ENCODE measurements at places on chromosomes 16 and 17. TPM values are rescaled to one million over a fixed set of nuclear protein-coding genes. Genes with fewer than 3 reads are reported as not detected.

- DNase-seq, result no peak
Measured at GRCh38 chr17:81412490-81413093, 17.3 kb downstream of the BAHCC1 start.

DNA sequence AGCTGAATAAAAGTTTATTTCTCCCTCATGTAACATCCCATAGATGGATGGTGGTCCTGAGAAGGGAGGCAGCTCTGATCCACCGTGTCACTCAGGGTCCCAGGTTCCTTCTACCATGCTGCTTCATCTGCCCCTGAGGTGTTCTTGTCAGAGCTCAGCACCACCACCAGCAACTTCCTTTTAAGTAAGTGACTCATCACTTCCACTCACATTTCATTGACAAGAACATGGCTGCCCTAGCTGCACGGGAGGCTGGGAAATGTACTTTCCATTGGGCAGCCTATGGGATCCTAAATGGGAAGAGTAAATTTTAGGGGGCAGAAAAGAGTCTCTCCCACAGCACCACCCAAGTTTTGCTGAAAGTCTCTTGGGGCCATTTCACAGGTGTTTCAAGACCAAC, 134.7 kb downstream of the USP31 start:
- DNase-seq, result no peak

DNA sequence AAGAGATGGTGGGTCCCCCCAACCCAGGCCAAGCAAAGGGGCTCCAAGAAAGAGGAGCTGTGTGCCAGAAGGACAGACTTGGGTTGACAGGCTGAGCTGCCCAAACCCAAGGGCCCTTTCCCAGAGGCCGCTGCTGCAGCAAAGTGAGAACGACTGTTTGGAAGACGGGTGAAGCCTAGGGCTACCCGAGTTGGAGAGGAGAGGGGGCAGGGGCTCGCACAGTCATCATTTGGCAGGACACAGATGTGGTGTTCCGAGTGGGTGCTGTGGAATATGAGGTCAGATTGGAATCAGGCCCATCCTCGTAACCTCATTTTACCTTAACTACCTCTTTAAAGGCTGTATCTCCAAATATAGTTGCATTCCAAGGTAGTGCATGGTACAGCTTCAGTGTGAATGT, 5.3 kb upstream of the MFAP4 start:
- DNase-seq, result no peak

DNA sequence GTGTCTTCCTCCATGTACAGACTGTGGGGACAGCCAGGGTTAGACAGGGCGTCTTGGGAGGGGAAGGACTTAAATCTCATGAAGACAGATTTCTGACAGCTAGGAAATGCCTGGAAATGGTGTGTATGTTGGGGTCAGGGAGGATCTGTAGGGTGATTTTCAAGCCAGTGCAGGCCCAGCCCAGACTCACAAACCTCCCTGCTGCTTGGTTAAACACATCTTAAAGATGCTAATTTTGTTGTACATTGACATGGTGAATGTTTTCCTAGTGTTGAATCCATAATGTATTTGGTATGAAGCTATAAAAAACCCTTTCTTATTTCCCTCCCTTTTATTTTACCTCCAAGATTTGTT, 238.3 kb downstream of the CCDC182 start:
- DNase-seq, result no peak

- DNase-seq, result no peak
Measured at GRCh38 chr17:65690626-65691310, 129.3 kb upstream of the AXIN2 start.

- DNase-seq, result no peak
Measured at GRCh38 chr16:64352246-64352645, 769.6 kb downstream of the CDH11 start.

GRCh38 chr17:5784791-5785190, 200.5 kb upstream of the NLRP1 start:
- DNase-seq, result no peak

GRCh38 chr16:85710732-85711131, 22.0 kb upstream of the GINS2 start:
- DNase-seq, result no peak

- DNase-seq, result peak; percentile 77
Measured at GRCh38 chr17:67280279-67280678, 35.3 kb upstream of the HELZ start.

GRCh38 chr17:51035431-51035830, 85.2 kb downstream of the SPAG9 start:
- no peak for DNase-seq

DNA sequence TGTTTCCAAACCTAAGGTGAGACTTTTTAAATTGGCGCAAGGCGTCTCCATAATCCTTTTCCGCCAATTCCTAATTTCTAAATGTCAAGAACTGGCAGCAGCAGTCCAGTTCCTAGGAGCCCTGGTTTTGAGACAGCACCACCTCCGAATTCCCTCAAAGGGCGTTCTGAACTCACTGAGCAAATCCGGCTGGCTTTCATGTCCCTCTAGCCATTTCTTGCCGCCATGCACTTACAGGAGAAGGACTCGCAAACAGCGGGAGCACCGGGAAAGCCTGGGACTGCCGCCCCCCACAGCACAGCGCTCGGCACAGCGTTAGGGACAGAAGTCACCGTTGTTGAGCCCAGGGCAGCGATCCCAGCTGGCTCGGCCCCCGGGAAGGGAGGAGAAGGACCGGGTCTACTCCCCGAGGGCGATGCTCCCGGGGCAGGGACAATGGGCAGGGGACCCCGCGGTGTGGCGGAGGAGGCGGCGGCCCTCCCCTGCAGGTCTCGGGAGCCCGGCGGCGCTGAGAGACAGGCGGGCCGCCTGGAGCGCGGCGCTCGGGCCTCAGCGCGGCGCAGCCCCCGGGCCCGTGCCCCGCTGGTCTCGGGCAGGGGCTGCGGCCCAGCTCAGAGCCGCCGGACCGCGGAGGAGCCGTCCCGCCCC, 545 bp downstream of the ARHGAP17 start:
- peak; percentile 44 for DNase-seq

DNA sequence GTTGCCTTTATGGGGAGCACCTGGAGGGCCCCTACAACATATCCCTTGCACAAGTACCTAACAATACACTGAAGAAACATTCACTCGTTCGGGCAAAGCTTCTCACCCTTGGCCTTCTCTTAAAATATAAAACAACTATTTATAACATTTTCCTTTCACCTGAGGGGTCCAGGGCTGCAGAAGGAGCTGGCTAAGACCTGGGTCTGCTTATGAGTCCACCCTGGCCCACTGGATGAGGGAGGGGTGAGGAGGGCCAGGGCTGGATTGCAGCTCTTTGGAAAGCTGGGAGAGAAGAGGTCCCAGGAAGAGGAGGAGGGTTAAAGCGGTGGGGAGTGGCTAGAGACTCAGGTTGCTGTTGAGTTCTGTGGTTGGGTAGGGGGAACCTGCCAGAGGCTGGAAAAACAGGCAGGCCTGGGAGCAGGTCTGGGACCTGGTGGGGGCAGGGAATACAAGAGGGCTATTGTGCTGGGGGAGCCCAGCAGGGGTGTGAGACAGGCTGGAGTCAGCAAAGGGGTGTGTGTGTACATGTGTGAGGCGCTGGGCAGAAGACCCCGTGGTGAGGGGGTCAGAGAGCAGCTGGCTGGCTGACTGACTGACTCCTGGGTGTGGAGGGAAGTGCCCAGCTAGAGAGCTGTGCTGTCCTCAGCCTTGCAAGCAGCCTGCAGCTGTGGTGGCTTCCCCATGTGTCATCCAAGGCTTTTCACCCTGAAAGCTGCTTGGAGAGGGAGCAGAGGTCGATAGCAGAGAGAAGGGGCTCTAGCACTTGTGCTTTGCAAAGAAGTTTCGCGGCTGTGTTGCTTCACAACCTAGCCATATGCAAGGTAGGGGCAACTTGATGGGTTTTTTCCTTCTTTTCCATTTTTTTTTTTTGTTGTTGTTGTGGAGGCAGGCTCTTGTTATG, 10.2 kb upstream of the MRC2 start:
- no peak for DNase-seq

GRCh38 chr17:61216066-61216465, 183.6 kb upstream of the TBX2 start:
- DNase-seq, result no peak

DNA sequence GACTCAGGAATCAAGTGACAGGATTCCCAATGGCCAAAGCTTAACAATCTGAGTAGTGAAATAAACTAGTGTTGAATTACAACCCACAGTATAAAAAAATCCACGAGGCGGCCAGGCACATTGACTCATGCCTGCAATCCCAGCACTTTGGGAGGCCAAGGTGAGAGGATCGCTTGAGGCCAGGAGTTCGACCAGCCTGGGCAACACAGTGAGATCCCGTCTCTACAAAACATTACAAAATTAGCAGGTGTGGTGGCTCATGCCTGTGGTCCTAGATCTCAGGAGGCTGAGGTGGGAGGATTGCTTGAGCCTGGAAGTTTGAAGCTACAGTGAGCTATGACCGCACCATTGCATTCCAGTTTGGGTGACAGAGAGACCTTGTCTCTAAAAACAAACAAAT, 133.8 kb downstream of the CPPED1 start:
- no peak for DNase-seq

DNA sequence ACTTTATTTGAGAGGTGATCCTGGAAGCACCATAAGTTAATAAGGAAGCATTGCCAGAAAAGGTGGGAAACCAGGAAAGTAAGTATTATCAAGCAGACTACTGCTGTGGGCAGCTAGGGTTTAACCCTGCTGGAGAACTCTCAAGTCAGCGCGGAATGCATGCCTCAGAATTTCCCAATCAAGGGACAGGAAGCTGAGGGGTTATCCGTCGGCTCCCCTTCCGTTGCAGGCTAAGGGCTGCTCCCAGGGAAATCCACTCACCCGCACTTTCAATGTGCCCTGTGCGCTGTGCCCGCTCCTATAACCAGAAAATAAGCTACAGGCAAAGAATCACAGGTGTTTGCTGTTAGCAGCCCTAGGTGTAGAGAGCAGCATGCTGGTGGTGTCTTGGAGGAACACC, 138.5 kb upstream of the CACNG3 start:
- DNase-seq, result no peak

DNA sequence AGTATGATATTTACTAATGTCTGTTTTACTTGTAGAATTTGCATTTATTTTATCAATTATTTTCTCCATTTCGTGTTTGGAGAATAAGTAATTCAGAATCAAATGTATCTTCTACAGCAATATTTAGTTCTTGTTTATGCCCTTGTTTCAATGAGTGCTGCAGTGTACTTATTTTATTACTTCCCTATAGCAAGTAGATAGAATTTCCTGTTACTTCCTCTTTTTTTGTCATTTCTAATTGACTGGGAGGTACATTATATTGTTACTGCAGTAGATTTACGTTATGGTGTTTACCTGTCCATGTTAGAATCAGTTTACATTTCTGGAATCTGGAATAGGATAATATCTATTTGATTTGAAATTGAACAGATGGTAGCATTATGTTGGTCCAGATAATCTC, 71.2 kb downstream of the OMG start:
- no peak for DNase-seq

GRCh38 chr17:64771980-64772844, 110.1 kb upstream of the SMURF2 start:
- DNase-seq, result no peak

DNA sequence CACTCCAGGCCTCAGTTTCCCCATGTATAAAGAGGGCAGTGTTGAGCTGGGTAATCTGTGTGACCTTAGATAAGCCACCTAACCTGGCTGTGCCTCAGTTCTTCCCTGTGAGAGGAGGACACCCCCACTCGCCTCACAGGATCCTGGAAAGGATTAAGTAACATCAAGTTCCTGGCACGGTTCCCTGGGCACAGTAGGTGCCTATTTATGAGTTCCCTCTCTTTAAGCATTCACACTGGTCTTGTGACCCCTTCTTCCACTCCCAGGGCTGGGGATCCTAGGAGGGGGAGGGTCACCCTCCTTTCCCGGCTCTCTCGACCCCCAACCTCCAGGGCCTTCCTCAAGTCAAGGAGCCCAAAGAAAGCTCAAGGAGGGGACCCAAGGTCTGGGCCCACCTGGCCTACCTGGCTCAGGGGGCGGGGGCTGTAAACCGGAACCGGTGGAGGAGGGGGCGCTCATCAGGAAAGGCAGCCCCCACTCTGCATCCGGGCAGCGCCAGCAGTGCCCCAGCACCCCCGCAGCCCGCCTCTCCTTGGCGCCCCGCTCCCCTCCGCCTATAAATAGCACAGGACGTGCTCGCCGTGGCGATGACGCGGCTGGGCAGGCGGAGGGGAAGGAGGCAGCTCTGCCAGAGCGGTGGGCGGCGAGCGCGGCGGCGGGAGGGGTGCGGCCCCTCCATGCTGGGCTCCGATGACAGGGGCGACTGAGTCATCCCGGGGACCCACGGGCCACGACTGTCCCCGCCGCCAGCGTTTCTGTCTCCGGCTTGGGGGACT, 9.4 kb downstream of the RPL19 start:
- peak; percentile 69 for DNase-seq

- peak; percentile 87 for DNase-seq
Measured at GRCh38 chr17:3659541-3660111, 8.8 kb downstream of the TAX1BP3 start.

GRCh38 chr17:76138234-76138895, 2.7 kb downstream of the FOXJ1 start:
- DNase-seq, result no peak

DNA sequence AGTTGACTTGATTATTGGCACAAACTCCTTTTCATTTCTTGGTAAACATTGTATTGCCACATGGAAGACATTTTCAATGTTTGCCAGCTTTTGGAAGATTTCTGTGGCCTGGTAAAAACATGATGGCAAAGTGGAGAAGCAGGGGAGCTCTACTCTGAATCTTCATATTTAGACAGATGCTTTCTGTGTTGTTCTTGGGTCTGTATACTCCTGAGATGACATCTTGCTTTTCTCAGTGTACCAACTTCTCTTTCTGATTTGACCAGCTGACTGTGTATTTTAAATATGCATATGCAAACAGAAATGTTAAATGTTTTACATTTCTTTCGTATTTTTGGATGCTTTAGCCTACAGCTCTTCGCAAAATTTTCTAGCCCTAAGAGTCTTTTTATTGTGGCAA, 366.2 kb upstream of the MON1B start:
- no peak for DNase-seq

DNA sequence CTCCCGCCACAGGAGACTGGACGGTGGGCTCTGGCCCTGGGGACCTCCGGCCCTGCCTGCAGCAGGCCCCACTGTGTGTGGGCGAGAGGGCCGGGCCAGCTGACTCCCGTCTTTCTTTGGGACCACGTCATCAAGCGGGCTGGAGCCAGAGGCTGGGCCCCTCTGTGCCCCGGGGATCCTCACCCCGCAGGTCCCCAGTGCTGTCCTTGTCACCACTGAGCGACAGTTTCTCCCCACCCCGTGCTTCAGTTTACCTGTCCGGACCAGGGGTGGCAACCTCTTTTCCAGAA, 181.9 kb upstream of the ZNF469 start:
- no peak for DNase-seq

- DNase-seq, result no peak
Measured at GRCh38 chr17:14557480-14557879, 256.6 kb downstream of the HS3ST3B1 start.

Gene MLKL
- 2.8 TPM for total RNA-seq

Gene FBXL16
- 0.67 TPM for total RNA-seq

Gene RFWD3
- 20.2 TPM for total RNA-seq

Gene SRL
- total RNA-seq, result 0.03 TPM

Gene EFCAB5
- total RNA-seq, result not detected

Gene TMEM114
- not detected for total RNA-seq

Gene MYH4
- total RNA-seq, result not detected

Gene TSEN54
- 83.8 TPM for total RNA-seq
